ENCODE measurements at places on chromosomes 2 and 18.

- DNase-seq = no peak
Measured at GRCh38 chr2:96763511-96764252, 3.0 kb downstream of the CNNM4 start.

DNA sequence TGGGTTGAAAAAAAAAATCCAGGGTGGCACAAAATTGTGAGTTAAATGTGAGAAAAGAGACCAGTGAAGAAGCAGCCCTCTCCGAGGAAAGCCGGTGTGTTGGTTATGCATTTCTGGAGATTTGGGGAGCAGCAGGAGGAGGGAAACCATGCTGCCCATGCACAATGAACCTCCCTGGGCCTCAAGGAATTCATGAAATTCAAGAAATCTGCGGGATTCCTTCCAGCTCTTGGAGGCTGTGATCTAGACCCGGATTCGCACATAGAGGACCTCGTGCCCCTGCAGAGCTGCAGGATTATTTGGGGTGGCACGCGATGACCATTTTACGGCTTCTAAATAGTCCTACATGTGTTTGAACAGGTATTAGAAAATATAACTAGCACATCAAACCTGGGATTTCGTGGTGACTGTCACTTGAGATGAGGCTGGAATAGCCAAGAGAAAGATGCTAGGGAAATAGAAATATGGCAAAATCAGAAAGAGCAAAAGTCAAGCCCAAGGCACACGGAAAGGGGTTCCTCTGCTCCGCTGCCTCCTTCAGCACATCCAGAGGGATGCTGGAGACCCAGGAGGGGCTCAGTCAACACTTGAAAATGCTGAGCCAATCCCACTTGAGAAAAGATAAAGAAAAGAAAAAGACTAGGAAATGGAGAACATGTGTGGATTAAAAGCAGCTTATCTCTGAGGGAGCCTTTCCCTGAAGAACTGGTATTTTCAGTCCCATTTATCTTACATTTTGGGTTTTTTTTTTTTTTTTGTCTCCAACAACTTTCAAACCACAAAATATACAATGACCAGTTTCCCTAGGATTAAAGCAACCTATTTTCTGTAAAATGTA is 22.0 kb downstream of the KCTD1 start:
- DNase-seq = no peak

GRCh38 chr2:63827749-63828148 is 13.9 kb upstream of the UGP2 start:
- no peak for DNase-seq

GRCh38 chr2:29703336-29703735 is 218.1 kb downstream of the ALK start:
- DNase-seq = no peak

- peak; percentile 63 for DNase-seq
Measured at GRCh38 chr2:10019174-10019573, 24.2 kb upstream of the KLF11 start.

DNA sequence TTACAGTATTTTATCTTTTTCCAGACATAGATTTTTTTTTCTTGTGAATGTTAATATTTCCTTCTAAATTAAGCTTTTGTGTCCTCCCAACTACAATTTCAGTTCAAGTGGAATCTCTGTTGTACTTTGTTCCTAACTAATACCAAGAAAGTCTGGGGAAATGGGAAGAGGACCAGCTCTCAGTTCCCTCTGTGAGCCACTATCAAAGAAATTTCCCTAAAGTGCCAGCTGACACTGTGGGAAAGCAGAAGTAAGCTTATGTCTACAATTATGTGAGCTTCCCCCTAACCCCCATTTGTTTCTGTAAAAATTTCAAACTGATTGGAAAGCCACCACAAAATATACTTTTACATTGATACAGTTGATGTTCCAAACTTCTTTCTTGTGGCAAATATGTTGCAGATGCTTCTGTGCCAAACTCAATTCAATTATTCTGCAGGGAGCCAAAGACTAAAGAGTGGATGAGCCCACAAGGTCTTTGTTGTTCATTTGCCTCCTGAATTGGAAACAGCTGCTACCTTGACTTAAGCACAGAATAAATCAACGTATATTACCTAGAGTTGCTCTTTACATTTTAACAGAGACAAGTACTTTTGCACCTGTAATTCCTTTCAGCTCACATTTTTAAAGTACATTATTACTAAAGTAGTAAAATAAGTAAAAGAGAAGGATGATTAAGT is 306.6 kb downstream of the PTH2R start:
- DNase-seq = peak; percentile 28

DNA sequence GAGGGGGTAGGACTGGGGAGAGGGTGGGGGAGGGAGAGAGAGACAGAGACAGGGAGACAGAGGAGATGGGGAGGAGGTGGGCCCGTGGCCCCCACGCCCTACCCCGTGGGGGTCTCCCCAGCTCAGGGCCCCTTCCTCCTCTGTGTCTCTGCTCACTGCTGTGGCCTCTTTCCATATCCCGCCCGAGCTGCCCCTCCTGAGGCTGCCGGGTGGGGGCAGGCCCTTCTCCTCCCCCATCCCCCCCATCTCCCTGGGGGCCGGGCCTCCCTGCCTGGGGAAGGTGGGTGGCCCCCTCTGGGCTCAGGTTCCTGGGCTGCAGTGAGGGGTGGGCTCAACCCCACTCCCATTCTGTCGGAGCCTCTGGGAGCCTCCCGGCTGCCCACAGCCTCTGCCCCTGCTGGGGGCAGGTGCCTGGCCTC is 332 bp upstream of the PDCD1 start:
- DNase-seq = no peak

- no peak for DNase-seq
Measured at GRCh38 chr2:189477756-189478155, 36.5 kb downstream of the WDR75 start.

GRCh38 chr18:51891876-51892275 is 448.1 kb upstream of the DCC start:
- no peak for DNase-seq

DNA sequence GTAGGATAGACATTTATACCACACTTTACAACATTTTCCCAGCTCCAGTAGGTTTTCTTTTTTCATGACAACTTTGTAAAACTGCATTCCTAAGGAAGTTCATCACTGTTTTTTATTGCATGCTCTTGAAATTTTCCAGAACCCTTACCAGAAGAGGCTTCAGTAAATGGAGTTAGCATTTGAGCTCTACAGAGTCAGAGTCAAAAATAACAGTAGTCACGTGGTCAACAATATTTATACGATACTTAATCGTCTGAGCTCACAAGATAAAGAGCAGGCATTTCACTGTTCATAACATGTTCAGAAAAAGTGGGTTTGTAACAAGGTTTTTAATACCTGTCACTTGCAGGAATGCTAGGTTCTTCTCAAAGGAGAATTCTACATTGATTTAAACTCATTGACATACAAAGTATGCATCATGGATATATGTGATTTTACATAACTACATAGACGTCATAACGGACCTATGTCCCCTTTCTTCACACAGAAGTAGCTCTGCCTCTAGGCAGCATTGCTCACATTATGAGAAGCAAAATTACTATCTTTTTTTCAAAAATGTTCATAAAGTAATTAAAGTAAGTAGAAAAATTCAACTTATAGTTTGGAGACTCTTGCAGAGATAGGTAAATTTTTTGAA is 187.0 kb upstream of the COL3A1 start:
- no peak for DNase-seq

GRCh38 chr18:78986018-78986481 is 6.4 kb downstream of the SALL3 start:
- no peak for DNase-seq

DNA sequence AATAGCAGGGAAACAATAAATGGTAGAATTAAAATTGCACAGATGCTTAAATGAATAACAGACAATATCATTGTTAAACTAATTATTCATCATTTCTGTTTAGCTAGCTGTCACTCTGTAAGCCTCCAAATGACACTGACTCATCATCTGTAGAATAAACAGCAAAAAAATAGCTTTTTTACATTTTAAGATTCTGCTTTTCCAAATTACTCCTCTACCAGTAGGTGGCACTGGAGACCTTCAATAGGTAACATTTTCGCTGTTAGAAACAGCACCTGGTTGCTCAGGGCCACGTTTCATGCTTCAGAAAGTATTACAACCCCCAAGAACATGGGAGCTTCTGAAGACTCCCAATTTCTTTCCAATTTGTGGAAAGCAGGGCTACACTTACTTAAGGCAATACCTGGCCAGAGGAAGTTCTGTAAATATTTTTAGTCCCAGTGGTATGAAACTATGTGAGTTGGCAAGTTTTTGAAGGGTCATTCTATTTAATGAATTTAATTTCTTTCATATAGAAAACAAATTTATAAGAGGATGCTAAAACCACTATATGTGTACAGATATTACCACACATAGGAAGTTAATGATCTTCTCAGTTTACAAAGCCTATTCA is 45.4 kb downstream of the TTN start:
- DNase-seq = peak; percentile 20

DNA sequence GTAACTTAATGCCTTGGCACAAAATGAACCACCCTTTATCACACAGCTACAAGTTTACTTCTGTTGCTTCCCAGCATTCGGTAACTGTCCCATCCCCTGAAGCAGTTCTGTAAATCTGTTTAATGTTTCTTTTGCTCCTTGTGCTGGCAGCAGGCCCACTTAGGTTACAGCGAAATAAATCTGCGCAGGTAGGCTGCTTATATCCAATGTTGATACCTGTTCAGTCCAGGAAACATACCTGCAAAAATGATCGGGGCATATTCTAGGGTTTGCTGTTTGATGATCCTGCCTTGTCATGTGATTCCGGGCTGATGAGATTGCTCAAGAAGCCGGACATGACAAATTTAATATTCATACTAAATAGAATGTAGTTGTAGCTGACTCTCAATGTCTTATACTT is 23.3 kb downstream of the PELI1 start:
- DNase-seq = no peak

DNA sequence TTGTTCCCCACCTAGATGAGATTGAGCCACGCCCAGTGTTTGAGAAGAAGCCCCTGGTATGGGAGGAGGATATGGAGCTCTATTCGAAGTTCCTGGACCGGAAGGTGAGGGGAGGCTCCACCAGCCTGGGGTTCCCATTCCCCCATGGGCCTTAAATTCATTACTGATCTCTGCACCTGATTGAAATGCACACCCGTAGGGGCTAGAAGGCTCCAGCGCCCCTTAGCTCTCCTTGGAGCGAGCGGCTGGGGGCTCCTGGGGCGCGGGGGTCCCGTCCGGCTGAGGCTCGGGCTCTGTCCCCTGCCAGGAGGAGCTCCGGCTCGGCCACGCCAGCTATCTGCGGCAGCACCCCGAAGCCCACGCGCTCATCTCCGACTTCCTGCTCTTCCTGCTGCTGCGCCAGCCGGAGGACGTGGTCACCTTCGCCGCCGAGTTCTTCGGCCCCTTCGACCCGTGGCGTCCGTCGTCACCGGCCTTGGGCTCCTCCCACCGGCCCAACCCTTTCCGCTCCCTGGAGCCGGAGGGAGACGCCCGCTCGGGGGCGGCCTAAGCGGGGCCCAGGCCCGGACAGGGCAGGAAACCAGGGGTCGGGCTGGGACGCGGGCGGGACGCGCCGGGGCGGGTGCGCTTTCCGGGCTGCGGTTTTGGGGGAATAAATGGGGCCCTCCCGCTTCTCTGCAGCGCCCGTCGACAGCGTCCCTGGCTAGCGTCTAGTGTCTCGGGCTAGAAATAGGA is 10.9 kb downstream of the CATIP start:
- DNase-seq = peak; percentile 99

- no peak for DNase-seq
Measured at GRCh38 chr18:1252534-1252933, 347.9 kb downstream of the ADCYAP1 start.

DNA sequence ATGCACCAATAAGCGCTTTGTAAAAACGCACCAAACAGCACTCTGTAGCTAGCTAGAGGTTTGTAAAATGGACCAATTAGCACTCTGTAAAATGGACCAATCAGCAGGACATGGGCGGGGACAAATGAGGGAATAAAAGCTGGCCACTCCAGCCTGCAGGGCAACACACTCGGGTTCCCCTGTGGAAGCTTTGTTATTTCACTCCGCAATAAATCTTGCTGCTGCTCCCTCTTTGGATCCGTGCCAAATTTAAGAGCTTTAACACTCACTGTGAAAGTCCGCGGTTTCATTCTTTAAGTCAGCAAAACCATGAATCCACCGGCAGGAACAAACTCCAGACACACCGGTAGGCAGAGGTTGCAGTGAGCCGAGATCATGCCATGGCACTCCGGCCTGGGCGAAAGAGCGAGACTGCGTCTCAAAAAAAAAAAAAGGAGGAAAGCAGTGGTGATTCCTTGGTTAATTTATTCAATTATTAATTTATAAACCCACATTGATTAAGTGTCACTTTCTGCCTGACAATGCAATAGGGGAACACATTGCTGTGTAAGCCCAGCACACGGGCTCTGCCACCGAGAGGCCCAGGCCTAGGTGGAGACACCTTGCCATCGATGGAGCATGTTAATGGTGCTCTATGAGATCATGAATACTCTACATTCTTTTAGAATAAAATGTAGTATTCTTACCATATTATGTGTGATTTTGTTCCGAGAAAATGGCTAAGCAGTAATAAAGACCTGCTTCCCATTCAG is 687.6 kb upstream of the HS6ST1 start:
- DNase-seq = no peak

DNA sequence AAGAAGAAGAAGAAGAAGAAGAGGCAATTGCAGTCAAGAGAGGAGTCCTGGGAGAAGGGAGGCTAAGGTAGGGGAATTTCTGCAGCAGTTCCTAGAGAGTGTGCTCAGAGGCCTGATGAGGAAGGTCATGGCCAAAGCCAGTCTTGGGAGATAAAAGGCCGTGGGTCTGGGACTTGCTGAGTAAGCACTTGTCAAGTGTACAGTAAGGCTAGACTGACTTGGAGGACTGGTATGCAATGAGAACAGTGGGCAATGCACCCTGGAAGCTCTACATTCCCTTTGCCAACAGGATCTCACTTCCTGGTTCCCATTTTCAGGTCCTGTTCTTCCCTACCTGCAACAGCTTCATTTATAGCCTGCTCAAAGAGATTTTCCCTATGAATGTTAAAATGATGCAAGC is 28.6 kb upstream of the CYP26B1 start:
- DNase-seq = no peak

DNA sequence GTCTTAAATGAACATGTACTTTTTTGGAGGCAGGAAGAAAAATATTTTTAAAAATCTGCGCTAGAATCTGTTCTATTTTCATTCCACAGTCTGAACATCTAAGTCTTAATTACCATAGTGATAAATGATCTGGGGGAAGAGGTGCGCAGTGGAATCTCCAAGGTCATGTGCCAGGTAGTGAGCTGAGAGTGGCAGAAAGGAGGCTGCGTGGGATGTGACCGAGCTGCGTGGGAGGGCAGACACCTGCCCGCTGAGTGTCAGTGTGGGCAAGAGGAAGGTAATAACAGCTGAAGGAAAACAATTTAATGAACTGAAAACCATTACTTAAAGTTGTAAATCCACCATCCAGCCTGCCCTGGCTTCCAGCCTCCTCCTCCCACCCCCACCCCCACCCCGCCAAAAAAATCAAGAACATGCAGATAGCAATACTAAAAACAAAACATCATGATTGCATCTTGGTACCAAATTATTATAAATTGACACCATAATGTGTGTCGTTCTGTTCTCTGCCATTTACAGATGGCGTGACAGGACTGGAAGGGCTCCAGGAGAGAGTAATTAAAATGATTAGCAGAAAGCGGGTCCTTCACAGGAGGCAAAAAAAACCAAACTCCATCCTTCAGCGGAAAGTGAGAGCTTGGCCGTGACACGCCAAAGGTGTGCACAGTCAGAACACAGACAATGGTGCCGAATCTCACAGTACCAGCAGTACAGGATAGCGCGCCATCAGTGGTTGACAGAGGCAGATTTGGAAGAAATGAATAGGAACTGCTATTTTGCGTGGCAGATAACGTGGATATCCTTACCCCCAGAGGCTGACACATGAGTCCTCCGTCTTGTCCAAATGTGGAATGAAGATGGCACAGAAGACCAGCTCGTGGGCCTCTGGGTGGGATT is 11.4 kb upstream of the DTNB start:
- DNase-seq = no peak

GRCh38 chr2:85057226-85057962 is 75.8 kb upstream of the TCF7L1 start:
- peak; percentile 83 for DNase-seq

Measured in inflammatory macrophage (primary cell).